EH (cell line): ENCODE measurements at places on chromosomes 12 and 14.
A peak's percentile ranks its signal among the peaks of the same experiment; 100 is the strongest.

GRCh38 chr14:77024171-77024691 lies 4.3 kb downstream of the IRF2BPL start:
- DNase-seq: peak; percentile 52

- no peak for DNase-seq
Measured at GRCh38 chr14:74938531-74939495, 15.8 kb upstream of the RPS6KL1 start.

GRCh38 chr14:87916886-87917275 lies 76.1 kb downstream of the GALC start:
- DNase-seq: no peak

- peak; percentile 29 for DNase-seq
Measured at GRCh38 chr12:121050725-121051124, 11.7 kb upstream of the OASL start.

DNA sequence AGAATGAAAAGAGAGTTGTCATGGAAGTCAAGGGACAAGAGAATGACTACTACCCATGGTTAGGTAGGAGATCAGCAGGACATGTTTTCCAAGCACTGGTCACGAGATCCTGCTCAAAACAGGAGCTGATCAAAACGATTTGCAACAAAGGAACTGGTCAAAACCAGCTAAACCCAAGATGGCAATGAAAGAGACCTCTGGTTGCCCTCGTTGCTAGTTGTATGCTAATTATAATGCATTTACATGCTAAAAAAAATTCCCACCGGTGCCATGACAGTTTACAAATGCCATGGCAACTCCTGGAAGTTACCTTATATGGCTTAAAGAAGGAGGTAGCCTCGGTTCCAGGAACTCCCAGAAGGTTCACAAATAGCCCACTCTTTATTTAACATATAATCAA lies 95.0 kb upstream of the OTX2 start:
- no peak for DNase-seq

DNA sequence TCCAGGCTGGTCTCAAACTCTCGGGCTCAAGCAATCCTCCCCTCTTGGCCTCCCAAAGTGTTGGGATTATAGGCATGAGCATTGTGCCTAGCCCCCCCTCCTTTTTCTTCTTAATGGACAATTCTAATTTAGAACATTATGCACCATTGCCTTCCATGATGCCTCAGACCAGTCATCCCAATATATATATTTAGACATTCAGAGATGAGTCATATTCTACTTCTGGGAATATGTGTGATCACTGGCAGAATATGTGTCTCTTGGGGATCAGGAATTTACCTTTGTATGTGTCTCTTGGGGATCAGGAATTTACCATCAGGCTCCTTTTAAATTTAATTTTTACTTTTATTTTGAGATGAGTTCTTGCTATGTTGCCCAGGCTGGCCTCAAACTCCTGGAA lies 7.5 kb upstream of the CCDC177 start:
- peak; percentile 67 for DNase-seq

DNA sequence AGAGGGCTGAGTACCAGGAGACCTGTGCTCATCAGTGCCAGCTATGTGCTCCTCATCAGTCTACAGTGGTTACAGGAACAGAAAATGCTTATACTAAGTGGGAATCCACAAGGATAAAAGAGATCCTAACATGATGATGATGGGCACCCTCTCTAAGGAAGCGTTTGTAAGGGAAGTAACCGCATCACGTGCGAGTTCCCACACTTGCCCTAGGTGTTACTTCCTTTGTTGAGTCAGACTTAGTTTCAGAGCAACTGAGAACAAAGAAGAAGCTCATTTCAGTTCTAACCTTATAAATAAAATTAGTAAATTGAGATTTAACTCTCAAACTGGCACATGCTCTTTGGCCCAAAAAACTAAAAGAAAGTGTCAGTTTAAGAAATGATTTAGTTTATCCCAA lies 956.4 kb upstream of the TMEM132C start:
- no peak for DNase-seq

DNA sequence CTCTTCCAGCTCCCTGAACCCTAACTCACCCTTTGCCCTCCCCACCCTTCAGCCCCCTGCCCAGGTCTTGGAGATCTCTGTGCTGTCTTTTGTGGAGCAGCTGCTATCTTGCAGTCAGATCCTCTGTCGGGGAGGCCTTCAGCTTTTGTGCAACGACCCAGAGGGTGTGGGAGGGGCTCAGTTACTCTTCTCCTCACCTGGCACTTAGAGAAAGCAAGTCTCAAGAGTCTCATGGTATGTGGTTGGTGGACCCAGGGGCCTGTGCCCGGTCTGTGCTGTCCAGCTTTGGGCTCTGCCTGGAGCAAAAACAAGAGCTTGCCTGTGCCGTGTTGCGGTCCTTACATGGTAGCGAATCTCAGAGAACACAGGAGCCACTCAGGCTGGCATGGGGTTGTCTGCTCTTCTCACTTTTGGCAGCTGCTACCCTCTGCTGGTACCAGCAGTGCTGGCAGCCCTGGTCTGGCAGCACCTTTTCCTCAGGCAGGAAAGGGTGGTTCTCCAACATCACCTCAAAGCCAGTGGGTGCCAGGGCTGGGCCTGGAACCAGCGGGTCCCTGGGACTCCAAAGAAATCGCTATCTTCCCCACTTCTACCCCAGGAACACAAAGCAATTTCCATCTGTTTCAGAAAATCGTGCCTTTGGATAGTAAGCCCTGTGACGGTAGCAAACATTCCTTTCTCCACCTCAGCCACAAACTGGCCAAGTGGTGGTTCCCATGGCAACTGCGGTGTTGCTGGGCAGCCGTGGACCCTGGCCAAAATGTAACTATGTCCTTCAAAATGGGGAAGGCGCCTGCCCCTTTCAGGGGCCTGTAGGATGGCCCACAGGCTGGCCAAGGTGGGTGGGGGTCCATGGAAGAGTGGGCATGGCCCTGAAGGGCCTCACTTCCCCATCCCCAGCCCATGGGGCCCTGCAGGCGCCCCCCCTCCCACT lies 90.0 kb downstream of the RIN3 start:
- peak; percentile 81 for DNase-seq

DNA sequence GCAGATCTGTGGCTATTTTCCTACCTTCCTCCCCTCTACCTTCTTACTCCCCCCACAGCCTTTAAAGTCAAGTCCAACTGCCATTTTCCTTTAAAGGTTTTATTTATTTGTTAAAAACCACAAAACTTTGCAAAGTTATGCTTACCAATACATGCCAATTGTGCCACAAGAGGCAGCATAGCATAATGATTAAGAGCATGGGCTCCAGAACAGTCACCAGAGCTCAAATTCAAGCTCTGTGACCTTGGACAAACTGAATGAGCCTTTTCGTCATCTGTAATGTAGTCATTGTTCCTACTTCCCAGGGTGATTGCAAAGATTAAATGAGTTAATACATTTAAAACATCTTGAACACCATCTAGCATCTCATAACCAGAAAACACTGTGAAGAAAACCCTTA lies 13.0 kb upstream of the FMNL3 start:
- peak; percentile 27 for DNase-seq

DNA sequence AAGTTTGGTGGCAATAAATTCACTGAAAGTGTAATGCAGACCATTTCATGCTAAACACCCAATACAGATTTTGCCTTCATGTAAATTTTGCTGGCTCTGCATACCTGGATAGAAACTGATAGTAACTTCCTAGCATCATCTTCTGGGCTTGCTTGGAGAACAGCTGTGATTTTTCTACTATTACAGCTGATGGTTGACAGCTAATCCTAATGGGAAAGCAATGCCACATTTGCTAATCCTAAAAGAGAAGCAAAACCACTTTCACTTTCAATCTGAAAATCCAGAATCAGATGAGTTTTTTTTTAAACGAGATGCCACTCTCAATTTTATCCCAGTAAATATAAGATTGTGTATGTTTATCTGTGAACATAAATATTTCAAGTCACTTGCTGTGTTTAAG lies 1035.9 kb downstream of the TRHDE start:
- no peak for DNase-seq

DNA sequence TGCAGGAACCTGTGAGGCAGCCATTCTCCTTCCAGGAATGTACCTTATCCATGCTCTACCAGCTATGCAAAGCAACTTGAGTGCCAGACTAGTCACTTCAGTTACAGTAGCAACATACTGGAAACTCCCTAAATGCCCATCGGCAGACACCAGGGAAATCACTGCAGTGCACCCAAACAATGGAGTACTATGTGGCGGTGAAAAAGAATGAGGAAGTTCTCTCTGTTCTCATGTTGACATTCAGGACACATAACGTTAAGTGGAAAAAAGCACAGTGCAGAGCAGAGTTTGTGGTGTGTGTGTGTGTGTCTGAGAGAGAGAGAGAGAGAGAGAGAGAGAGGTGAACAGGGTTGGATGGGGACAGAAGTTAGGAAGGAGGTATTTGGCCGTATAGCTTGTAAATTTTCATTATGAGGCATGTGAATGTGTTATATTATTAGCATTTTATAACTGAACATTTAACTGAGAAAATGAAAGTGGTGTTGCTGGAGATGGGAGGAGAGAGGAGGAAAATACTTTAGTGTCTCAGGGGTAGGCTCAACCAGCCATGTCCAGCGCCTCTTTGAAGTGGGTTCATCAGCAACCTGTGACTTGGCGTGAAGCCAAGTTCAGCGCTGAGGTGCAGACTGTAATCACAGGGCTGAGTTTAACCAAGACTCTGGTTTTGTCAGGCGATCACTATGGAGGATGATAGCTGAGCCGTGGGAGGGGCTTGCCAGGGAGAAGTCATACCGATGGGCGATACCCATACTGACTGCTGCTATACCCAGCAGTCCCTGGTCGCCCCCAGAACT lies 17.3 kb downstream of the TNFAIP2 start:
- no peak for DNase-seq

GRCh38 chr12:31034372-31034771 lies 39.3 kb upstream of the DDX11 start:
- no peak for DNase-seq

GRCh38 chr12:113755098-113755497 lies 211.0 kb downstream of the RBM19 start:
- no peak for DNase-seq

- DNase-seq: peak; percentile 83
Measured at GRCh38 chr12:65868133-65868705, 43.9 kb downstream of the HMGA2 start.

- DNase-seq: no peak
Measured at GRCh38 chr14:26200687-26201086, 397.1 kb downstream of the NOVA1 start.

DNA sequence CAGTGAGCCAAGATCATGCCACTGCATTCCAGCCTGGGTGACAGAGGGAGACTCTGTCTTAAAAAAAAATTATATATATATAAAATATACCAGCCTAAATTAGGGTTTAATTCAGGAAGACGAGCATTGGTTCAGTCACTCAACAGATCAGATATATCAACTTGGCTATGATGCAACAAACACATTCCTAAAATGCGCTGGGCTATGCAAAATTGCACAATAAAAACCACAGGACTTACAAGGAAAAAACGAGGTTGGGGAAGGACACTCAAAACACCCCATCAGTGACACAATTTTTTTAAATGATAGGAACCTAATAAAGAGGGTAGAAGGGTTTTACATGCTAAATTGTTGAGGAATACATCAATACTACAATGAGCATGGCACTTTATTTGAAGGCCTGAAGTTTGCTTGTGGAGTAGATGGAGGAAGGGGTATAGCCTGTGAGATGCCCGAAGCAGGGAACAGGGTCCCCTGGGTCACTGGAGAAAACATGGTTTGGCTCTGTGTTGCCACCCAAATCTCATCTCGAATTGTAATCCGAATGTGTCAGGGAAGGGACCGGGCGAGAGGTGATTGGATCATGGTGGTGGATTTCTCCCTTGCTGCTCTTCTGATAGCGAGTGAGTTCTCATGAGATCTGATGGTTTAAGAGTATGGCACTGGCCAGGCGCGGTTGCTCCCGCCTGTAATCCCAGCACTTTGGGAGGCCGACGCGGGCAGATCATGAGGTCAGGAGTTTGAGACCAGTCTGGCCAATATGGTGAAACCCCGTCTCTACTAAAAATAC lies 71.2 kb downstream of the TNFAIP2 start:
- peak; percentile 79 for DNase-seq

DNA sequence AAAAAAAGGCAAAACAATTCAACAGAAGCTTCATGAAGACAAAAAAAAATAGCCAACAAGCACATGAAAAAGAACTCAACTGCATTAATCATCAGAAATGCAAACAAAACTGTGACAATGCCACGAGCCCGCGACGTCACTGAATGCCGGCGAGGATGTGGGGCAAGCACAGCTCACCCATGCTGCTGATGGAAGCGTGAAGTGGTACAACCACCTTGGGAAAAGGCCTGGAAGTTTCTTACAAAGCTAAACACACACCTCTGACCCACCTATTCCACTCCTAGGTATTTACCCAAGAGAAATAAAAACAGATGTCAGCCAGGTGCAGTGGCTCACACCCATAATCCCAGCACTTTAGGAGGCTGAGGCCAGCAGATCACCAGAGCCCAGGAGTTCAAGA lies 10.5 kb downstream of the BTBD6 start:
- DNase-seq: peak; percentile 6

DNA sequence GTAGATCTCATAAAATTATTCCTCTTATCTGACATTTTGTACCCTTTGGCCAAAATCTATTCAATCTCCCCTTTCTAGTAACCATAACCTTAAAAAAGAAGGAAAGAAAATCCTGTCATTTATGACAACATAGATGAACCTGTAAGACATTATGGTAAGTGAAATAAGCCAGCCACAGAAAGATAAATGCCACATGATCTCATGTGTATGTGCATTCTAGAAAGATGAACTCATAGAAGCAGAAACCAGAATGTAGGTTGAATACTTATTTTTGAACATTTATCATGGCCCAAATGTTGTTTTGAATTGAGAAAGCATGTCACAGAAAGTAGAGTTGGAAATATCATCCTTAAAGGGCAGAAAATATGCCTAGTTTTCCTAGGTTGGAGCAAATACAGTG lies 1053.6 kb downstream of the SLC6A15 start:
- no peak for DNase-seq

GRCh38 chr14:52328276-52328675 lies 14.2 kb downstream of the PTGER2 start:
- DNase-seq: peak; percentile 79

- DNase-seq: no peak
Measured at GRCh38 chr12:72077111-72077820, 138.6 kb downstream of the TPH2 start.

DNA sequence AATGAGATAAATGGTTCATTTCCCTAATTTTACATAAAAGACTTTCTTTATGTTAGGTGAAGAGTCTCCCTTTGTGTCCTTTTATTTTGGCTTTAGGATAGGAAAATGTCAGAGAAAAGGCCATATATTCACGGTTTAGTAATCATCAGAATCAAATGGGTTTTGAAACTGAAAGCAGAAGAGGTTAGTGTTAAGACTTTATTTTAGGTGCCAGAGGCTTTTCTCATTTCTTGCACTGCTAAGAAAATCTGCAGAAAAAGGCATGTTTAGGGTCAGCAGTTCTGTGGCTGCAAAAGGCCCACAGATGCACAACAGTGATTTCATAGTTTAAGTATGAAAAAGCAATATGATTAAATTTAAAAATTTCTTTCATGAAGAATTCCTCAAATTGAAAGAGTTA lies 80.4 kb upstream of the SINHCAF start:
- no peak for DNase-seq

- no peak for DNase-seq
Measured at GRCh38 chr12:9127936-9128663, 12.4 kb upstream of the A2M start.

DNA sequence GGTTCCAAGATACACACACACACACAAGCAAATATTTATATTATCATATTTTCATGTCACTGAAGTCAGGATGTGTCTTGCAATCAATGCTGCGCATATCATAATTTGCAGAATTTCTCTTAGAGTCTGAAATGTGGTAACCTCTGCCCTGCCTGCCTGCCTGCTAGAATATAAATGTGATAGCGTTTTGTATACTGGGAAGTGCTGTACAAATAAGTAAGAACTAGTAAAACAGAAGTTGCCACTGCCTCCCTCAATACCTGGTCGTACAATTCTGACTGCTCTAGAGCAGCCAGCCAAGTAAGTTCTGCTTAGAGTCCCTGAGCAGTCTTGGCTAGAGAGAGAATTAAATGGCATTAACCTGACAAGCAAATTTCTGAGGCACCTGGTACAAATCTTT lies 83.9 kb upstream of the NTF3 start:
- DNase-seq: no peak
